Kidney capillary endothelial cell (primary cell): ENCODE measurements at places on chromosomes 3 and 15.
A peak's percentile ranks its signal among the peaks of the same experiment; 100 is the strongest.

- DNase-seq: no peak
These were observed 380 bp upstream of the ALS2CL start for GRCh38 chr3:46693892-46694226.

- no peak for DNase-seq
These were observed 18.7 kb upstream of the SKIL start for GRCh38 chr3:170338690-170339340.

- no peak for DNase-seq
These were observed 58.4 kb upstream of the POLG start for GRCh38 chr15:89393056-89393455.

GRCh38 chr15:92068121-92068520 is 214.6 kb downstream of the SLCO3A1 start:
- no peak for DNase-seq

DNA sequence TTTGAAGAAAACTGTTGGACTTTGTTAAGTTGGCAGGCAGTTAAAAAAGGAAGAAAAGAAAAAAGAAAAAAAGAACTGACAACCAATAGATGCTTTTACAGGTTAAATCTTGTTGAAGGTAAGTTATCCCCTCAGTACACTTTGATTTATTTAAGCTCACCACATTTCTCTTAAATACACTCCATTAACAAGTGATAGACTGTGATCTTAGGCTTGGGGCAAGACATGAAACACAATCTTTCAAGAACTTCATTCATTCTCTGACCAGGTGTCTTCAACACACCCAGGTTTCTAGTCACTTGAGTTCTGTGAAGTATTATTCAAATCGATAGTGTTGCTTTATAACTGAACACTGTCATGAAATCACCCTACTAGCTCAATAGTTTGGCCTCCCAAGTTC is 751.9 kb downstream of the ROBO1 start:
- DNase-seq: no peak

GRCh38 chr3:192851821-192852372 is 65.8 kb downstream of the MB21D2 start:
- DNase-seq: peak; percentile 46

DNA sequence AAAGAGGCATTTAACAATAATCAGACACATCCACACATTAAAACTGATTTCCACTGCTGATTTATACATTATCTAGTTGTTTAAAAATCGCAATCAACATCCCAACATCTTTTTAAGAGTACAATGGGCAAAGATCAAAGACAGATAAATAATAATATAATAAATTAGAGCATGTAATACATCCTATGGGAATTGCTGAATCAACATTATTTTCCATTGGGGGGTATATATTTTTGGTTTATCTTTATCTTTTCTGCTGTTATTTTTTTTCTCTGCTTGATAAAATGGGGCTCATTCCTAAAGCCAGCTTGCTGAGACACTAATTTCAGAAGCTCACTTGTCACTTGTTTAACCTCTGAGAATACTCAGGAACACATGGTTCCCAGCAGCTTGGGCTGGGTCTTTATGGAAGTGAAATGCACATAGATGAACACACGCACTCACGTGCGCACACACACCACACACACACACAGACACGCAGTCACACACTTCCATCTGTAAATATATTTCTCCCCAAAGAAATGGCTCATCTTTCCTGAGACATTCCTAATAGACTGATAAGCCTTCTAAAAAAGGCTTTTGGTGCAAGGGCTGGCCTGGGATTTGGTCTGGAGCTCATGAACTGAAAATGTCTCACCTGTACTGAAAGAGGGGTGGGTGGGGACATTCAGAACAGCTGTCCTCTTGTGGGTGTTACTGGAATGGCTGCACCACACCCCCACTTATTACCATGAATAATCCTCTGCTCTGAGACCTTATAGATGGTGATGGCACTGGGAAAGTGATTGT is 3.5 kb upstream of the PPIB start:
- DNase-seq: no peak

DNA sequence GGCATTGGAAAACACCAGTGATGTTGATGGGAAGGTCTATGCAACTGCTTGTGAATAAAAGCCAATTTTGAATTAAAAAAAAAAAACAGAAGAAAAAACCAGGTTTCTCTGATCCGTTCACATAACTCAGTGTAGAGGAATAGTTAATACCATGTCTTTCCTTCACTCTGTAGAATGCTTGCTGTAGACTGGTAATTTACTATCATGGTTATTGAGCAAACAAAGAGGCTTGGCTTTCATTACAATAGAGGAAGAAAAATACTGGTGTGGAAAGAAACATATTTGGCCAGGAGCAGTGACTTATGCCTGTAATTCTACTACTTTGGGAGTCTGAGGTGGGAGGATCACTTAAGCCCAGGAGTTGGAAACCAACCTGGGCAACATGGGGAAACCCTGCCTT is 41.1 kb downstream of the GATM start:
- no peak for DNase-seq

DNA sequence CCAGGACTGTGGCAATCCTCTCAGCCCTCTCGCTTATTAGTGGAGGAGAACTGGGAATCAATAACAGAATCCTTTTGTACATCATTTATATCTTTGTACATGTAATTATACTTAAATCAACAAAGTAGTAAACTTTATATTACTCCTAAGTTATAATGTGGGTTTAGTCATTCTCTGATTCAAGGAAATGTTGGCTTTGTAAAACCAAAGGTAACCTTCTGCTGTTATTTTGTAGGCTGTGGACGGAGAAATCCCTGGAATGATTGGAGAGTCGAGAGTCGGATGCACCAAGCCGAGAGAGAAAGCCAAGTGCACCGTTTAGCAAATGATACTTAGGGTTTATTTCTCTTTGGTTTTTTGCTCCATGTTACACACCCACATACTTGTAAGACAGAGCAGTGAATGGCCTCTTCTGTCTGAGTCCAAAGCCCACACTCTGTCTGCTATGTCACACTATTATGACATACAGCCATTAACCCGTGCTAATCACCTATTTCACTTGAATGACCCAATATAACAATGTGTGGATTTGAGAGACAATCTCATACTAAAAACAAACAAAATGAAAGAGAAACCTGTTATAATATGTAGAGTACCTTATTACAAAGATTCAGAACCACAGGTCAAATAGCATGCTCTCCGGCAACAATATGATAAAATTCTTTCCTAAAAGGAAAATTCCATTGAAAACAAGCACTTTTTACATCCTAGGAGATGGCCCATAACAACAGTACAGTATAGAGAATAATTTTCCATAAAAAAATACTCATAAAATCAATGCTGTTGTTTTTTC is 72.2 kb downstream of the MECOM start:
- no peak for DNase-seq

DNA sequence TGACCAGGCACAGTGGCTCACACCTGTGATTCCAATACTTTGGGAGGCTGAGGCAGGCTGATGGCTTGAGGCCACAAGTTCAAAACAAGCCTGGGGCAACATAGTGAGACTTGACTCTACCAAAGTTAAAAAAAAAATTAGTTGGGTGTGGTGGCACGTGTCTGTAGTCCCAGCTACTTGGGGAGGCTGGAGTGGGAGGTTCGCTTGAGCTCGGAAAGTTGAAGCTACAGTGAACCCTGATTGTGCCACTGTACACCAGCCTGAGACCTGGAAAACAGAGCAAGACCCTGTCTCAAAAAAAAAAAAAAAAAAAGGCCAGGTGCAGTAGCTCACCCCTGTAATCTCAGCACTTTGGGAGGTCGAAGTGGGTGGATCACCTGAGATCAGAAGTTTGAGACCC is 3.1 kb downstream of the CDC25A start:
- DNase-seq: no peak

GRCh38 chr3:192892981-192893700 is 24.5 kb downstream of the MB21D2 start:
- DNase-seq: no peak

- DNase-seq: no peak
These were observed 257.1 kb downstream of the UACA start for GRCh38 chr15:70505936-70506912.

DNA sequence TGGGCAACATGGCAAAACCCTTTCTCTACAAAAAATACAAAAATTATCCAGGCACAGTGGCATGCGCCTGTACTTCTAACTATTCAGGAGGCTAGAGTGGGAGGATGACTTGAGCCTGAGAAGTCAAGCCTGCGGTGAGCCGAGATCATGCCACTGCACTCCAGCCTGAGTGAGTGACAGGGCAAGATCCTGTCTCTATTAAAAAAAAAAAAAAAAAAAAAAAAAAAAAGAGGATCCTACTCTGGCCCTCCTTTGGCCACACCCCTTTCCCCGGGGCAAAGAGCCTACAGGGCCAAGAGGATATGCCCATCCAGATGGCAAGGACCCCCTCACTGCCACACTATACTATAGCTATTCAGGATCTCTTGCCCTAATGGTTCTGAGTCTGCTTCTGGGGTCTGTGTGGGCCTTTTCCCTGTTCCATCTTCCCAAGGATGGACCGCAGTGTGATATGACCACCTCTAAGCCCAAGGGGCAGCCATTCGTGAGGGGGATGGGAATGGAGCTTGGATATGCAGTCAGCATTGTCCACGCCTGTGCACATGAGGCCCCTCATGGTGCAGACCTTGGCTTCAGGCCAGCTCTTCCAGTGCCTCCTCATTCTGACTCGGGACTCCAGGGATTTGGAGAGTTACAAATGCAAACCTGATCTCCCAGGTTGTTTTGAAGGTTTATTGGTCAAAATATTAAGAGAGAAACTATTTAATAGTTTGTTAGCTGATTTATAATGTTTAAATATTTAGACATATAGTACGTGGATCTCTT is 7.3 kb downstream of the TYRO3 start:
- DNase-seq: no peak

GRCh38 chr3:55651011-55651410 is 163.9 kb upstream of the WNT5A start:
- no peak for DNase-seq

DNA sequence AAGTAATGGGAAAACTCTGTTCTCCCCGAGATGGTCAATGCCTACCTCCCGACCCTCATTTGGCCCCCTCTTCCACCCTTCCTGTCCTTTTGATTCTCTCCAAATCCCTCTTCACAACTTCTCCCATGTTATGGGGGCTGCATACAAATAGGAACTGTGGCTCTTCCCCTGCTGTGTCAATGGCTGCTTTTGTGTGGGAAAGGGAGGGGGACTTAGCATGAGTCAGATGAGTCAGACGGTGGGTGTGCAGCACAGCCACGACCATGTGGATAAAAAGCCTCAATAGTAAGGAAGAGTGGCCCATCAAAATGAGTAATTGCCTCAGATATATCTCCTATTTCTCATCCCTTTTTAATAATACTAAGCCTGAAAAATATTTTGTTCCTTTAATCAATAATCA is 31.9 kb downstream of the SPATA16 start:
- DNase-seq: no peak

GRCh38 chr3:22886439-22887068 is 316.6 kb upstream of the UBE2E2 start:
- no peak for DNase-seq

- DNase-seq: no peak
These were observed 143.2 kb upstream of the HACD2 start for GRCh38 chr3:123728014-123728413.
